ENCODE measurements at places on chromosomes 2 and 18.

DNA sequence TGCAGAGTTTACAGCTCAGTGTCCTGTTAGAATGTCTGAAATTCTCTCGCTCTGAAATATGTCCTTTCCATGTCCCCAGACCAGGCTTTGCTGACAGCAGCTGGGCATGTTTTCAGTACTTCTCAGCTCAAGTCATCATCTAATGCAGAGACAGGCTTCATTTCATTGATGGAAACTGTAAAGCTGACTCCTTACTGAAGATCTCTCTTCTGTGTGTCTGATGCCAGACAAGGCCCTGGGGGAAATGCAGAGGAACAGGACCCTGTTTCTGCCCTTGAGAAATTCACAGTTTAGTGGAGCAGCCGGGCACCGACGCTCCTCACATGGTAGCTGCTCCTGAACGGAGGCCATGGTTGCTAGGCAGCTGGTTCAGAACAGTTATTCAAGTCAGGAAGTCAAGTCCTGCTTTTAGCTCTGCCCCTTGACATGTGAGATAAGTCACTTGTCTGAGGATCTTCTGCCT lies 24.6 kb upstream of the FZD7 start:
- no peak for DNase-seq

- DNase-seq = no peak
Measured at GRCh38 chr2:48219555-48220436, 310.2 kb upstream of the STON1 start.

GRCh38 chr2:231464576-231465540 lies 574 bp upstream of the NCL start:
- no peak for DNase-seq

GRCh38 chr2:19851116-19851695 lies 50.6 kb downstream of the TTC32 start:
- DNase-seq = no peak

DNA sequence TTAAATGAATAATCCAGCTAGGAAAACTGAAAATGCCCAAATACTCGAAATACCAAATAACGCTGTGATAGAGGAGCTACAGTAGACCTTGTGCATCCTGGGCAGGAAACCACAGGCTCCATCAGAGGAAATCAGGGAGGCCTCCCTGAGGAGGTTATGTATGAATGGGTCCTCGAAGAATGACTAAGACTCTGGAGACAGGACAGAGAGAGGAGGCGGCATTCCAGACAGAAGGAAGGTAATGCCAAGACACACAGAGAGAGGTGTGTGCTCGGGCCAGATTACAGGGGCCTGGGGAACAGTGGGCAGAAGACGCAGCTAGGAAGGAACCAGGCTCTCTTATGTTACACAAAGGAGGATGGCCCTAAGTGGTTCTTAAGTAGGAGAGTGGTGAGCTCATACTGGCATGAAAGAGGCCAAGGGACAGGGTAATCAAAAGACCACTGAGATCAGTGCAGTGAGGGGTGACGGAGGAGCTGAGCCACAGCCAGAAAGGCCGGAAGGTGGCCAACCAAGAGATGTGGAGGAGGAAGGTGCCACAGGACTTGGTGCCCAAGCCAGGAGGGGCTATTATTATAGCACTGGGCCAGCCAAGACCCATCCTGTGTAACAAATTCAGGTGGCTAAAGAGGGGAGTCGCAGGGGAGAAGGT lies 9.9 kb downstream of the ST3GAL5 start:
- DNase-seq = no peak

DNA sequence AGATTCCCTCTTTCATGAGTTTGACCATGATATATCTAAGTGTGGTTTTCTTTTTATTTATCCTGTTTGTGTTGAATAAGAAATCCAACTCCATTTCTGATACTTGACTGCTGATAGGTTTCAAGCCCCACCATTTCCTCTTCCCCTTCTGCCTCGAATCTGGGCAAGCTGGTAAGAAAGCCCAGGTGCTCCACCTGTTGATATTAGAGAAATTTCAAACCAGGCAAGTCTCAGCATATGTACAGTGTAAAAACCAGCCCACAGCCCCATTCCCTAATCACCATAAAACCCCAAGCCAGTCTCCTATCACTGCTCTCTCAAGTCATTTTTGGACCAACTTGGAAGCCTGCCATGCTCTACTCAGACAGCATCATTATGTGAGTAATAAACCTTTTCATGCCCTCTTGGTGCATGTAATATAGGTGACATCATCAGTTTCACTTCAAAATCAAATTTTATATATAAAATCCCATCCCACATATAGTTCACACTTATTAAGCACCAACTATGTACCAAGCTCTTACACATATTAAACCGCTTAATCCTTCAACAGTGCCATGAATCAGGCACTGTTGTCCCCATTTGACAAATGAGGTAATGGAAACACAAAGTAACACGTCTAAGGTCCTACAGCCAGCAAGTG lies 46.6 kb downstream of the SMAD2 start:
- DNase-seq = peak; percentile 53

DNA sequence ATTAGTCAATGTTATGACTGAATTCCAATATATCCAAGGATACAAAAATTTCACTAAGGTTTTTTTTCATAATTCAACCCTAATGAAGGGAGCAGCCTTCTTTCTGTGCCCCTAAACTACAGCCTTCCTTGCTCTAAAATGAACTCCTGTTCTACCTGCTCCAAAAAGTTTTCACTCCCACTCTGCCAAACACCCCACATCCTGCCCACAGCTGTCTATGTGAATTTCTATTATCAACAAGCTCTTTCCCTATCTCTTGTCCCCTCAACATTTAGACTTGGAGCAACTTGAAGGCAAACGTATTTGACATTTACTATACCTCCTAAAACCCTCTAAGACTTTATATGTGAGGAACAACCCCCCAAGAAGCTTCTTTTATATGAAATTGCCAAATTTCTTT lies 2.5 kb downstream of the STAT4 start:
- no peak for DNase-seq

- no peak for DNase-seq
Measured at GRCh38 chr18:58015065-58015780, 28.8 kb upstream of the NEDD4L start.

GRCh38 chr2:223108351-223109050 lies 56.5 kb downstream of the KCNE4 start:
- DNase-seq = no peak

- peak; percentile 53 for DNase-seq
Measured at GRCh38 chr2:27754138-27754588, 17.4 kb upstream of the MRPL33 start.

DNA sequence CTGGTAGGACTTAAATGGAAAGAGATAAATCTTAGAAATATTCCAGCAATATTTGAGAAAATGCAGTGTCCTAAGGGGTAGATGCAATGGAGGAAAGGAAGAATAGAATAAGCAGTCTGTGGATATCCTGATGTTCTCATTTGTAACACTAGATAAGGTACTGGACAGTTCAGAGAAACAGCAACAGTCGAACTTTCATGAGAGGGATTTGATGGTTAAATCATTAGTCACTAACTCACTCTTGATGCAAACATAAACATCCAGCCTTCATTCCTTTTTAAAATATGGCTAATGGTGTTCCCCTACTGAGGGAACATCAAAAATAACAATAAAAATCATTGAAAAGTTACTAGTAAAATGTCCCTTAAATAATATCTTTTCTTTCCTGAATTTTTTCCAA lies 211.4 kb upstream of the SLC39A10 start:
- no peak for DNase-seq

DNA sequence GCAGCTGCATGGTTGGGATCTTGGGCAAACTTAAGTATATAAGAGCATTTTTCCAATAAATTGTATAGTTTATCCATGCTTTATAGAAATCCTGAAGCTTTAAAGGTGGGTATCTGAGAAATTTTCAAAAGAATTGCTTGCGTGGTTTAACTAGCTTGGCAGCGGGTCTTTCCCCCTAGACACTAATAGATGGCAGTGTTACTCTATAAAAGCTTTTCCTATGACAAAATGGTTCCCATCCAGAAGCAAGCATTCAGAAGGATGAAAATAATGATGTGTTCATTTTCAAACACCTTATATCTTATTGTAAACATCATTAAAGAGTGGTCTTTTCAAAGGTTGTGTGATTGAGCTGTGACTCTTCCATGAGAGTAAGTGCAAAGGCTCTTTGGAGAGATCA lies 45.9 kb downstream of the KDM3A start:
- no peak for DNase-seq

GRCh38 chr18:37672932-37673595 lies 107.5 kb upstream of the CELF4 start:
- DNase-seq = no peak

GRCh38 chr2:221377597-221377996 lies 194.5 kb downstream of the EPHA4 start:
- DNase-seq = no peak

DNA sequence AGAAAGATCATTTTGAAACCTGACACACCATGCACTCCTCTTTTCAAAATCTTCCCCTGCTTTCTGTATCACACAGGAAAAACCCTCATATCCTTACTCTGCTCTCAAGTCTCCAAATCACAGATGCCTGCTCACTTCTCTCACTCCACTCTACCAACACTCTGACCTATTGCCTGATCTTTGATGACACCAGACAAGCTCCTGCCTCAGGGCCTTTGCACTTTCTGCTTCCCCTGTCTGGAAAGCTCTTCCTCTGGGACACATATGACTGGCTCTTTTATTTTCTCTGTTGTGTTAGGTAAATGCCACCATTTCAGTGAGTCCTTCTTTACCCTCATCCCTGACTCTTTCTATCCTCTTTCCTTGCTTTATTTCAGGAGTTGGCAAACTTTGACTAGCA lies 1300.7 kb upstream of the ZEB2 start:
- no peak for DNase-seq

GRCh38 chr2:209974576-209974975 lies 27.9 kb upstream of the RPE start:
- no peak for DNase-seq

DNA sequence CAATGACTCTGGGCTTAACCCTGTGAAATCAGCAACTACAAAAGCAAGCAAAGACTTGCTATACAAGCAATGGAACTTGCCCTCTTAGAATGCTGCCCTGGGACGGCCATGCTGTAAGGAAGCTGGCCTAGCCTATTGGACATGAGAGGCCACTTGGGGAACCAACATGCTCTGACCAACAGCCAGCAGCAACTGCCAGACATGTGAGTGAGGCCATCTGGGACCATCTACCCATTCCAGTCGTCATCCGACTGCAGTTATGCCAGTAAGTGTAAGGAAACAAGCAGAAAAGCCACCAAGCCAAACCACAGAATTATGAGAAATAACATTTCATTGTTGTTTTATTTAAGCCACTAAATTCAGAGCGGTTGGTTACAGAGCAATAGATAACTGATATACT lies 40.9 kb downstream of the CLASP1 start:
- no peak for DNase-seq
